Activated CD8-positive, alpha-beta memory T cell treated with anti-CD3 and anti-CD28 coated beads for 4 hours (primary cell): ENCODE measurements at places on chromosomes 12 and 14.

- DNase-seq: no peak
These were observed 42.4 kb upstream of the EMP1 start for GRCh38 chr12:13154027-13154538.

DNA sequence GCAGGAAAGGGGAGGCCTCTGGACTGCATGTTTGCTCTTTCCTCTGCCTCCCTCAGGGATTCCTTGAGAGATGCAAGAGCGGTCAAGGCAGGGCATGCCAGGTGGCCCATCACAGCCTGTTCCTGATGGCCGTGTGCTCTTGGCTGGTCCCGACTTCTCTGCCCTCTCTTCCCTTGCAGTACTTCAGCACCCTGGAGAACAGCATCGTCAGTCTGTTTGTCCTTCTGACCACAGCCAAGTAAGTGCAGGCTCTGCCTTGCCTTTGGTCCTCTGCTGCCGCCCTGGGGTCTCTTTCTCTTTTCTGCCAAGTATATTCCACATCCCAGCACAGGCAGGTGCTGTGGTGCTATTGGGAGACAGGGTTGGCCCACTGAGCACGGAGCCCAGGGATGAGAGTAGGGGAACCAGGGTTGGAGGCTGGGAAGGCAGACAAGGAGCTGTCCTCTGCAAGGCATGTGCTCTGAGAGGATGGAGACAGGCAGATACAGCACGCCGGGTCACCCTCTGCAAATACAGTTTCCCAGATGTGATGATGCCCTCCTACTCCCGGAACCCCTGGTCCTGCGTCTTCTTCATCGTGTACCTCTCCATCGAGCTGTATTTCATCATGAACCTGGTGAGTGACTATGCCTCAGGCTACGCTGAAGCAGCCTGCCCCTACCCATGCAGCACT lies 51.9 kb downstream of the TPCN1 start:
- no peak for DNase-seq

GRCh38 chr12:54684636-54685630 lies 36.8 kb upstream of the DCD start:
- DNase-seq: no peak

DNA sequence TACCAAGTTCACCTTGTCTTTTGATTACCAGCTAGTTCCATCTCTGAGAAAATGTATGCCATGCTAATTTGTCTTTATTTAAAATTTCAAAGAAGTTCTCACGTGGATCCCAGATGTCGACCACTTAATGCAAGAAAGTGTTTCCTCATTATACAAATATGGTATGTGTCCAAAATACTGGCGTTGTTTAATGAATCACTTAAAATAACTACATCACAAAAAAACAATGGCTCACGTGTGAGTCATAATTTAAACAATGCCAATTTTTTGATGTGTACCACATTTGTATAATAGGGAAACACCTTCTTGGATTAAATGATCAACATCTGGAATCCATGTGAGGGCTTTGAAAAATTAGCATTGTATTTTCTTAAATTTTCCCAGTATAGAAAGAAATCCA lies 40.8 kb downstream of the DBX2 start:
- no peak for DNase-seq

DNA sequence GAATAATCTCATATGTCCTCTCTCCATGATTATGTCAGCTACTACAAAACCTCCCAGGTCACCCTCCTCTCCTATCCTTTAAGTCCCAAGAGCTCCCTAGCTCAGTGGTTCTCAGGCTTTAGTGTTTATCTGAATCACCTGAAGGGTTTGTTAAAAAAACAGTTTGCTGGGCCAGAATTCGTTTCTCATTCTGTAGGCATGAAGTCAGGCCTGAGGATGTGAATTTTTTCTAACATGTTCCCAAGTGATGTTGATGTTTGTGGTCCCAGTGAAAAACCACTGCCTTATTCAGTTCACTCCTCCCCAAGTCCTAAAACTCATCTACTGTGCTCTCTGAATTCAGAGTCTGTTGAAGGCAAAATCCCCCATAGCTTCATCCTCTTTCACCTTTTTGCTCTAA lies 241.4 kb downstream of the ETNK1 start:
- no peak for DNase-seq
